ENCODE measurements at places on chromosomes 16 and 17.

DNA sequence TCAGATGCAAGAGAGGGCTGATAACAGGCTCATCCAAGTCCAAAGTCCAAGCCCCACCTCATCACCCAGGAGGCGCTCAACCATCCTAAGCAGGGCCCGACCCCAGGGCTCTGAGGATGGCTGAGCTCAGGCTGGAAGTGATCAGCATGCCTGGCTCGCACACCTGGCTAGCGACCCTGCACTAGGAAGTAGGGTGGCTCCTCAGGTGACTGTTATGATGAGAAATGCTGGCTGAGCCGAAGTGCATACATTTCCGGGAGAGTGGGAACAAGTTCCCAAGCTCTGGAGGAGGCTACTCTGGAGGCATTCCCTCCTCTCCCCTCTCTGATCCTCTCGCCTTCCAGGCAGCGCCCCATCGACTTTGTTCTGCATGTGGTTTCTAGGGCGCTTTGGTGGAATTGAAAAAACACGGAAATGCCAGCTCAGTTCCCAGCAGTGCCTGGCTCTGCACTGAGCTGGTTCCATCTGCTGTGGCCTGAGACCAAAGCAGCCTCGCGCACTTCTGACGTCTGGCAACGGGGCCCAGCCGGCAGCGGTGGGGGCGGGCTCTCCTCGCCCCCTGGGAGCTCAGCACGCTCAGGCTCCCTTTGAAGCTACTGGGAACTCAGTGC lies 130.3 kb downstream of the IRF8 start:
- no peak for DNase-seq

DNA sequence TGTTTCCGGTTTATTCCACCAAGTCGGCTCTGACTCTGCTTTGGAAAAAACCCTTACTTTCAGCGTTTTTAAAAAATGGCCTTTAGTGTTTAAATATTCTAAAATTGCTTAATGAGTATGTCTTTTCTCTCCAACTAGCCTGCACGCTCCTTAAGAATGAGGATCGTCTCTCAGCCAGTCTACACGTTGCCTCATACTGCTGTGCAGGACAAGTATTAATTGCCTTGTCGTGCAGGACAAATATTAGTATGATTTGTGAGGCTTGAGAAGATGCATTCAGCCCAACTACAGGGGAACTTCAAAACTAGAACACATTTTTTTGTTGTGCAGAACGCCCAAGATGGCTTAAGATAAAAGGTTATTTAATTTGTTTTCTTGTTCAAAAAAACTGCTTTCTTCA lies 61.2 kb downstream of the MARCHF10 start:
- DNase-seq = no peak

GRCh38 chr17:32123782-32124181 lies 18.5 kb upstream of the RHOT1 start:
- no peak for DNase-seq

- no peak for DNase-seq
Measured at GRCh38 chr17:48113201-48113676, 5.7 kb downstream of the SNX11 start.

GRCh38 chr17:43745541-43745940 lies 13.1 kb downstream of the SOST start:
- no peak for DNase-seq

- no peak for DNase-seq
Measured at GRCh38 chr16:4179020-4179419, 62.8 kb upstream of the ADCY9 start.

DNA sequence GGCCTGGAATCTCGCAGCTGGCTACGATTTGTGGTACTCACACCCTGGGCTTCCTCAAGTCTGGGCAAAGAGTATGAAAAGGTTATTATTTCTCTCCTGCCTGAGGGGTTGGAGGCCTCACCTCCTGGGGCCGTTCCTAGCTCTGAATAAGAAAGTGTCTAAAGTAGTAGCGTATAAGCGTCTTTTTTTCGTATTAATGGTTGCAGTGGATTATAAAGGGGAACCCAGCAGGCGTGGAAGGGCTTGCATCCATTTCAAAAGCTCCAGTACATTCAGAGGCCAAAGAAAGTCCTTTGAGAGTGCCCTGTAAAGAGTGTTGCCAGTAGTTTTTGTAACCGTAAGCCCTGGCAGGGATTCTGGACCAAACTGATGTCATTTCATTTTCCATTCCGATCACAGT lies 72.2 kb upstream of the MPHOSPH6 start:
- no peak for DNase-seq

DNA sequence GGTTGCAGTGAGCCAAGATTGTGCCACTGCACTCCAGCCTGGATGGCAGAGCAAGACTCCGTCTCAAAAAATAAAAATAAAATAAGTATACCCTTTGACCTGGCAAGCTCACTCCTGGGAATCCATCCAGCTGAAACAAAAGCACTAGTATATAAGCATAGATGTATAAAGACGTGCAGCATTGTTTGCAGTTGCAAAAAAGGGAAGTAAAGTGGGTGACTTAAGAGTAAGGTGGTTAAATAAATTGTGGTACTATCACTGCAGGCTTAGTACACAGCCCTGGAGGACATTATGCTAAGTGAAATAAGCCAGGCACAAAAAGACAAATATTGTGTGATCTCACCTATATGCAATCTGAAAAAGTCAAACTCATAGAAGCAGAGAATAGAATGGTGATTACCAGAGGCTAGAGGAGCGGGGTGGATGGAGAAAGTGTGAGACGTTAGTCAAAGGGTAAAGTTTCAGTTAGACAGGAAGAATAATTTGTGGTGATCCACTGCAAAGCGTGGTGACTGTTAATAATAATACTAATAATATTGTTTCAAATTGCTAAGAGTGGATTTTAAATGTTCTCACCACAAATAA lies 113.0 kb downstream of the MYO1D start:
- no peak for DNase-seq

GRCh38 chr17:3004150-3004801 lies 59.1 kb downstream of the OR1D5 start:
- peak; percentile 67 for DNase-seq

DNA sequence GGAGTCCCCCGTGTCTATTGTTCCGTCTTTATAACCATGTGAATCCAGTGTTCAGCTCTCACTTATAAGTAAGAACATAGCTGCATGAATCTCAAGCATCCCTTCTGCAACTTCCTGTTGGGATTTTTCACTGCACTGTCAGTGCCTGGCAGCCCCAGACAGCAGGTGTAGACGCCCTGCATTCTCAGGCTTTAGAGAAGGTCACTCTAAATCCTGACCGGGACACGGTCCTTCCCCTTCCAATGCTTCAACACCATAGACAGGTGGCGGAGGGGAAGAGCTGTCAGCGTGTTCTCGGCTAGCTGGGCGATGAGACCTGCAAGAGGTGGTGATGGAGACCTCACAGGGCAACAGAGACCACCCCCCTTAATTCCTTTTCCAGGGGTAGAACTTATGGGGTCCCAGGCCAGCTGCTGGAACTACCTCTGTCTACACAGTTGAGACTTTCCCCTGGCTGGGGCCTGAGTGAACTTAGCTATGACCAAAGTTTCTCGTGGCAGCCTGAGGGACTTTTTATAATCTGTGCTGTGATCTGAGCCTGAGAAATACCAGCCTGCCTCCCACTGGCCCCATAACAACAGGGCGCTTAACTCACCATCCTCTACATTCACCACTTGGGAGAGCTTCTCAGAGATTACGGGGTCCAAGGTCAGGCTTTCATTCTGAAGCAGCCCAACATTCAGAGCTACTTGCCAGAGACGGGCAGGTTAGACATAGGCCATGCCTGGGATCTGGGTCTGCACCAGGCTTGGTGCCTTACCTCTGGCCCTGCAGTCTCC lies 143.2 kb upstream of the TNRC6C start:
- DNase-seq = no peak

DNA sequence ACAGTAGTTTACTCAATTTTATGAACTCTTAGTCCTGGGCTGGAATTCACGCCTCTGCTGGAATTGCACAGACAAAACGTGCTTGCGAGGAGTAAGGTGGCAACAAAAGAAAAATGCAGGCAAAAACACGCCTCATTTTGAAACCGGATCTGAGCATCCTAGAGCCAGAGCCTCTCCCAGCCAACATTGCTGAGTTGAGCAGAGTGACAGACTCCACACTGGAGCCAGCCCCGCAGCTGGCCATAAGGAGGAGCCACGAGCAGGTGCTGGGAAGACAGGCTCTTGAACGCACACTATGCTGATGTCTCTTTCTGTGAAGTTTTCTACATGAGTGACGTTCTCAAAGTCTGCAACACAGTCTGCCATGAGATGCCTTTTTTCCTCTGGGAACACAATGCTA lies 14.6 kb upstream of the HSBP1 start:
- DNase-seq = no peak

DNA sequence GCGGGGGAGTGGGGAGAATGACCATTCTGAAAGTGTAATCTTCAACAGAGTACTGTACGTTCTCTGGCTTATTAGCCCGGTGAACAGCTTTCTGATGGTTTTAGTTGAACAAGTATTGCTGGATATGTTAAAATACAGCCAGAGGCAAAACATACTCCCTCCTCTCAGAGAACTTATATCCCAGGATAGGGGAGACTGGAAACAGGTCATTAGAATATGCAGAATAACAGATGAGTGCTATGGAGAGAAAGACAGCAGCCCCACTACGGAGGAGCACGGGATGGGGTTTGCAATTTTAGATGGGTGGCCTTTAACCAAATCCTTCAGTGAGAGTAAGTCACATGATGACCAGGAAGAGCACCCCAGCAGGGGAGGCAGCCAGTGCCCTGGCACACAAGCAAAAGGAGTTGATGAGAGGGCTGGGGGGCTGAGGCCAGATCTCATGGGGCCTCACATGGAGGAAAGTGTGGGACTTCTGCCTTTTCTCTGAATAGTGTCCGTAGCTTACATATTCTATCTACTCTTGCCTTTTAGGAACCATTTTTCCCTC lies 43.1 kb upstream of the SEC14L1 start:
- DNase-seq = no peak

- no peak for DNase-seq
Measured at GRCh38 chr16:88868974-88869672, 2.7 kb upstream of the PABPN1L start.

- DNase-seq = no peak
Measured at GRCh38 chr16:68707340-68708152, 29.5 kb upstream of the CDH1 start.

DNA sequence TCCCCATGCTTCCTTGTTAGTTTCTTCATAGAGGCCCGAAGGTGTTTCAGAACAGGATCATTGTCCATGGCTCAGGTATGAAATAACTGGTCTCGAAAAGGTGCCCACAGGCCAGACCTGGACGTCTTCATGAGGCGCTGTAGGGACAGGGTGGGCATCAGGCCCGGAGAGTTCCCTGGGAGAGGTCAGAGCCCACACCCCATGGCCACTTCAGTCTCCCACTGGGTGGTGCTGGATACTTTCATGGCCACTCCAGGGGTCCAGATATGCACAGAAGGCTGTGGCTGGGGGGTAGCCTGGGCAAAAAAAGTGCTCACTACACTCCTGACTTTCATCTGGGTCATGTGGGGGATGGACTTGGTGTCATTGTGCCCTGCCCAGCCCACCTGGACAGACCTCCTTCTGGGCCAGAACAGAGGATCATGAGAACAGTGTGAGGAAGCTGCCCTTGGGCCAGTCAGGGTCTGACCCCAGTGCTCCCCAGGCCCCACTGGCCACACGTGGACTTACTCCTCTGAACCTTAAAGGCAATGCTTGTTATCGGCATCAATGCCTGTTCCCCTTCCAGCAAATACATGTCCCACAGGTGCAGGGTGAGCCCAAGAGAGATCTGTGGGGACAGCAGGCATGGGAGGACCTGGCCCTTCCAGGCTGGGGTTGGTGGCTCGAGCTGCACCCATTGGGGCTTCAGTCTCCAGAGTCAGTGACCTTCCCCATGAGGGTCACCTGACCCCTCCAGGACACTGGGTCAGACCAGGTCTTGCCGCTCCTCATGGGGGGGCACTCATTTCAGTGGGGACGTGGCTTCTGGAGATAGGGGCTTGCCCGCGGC lies 36.9 kb downstream of the LGALS9 start:
- DNase-seq = no peak

DNA sequence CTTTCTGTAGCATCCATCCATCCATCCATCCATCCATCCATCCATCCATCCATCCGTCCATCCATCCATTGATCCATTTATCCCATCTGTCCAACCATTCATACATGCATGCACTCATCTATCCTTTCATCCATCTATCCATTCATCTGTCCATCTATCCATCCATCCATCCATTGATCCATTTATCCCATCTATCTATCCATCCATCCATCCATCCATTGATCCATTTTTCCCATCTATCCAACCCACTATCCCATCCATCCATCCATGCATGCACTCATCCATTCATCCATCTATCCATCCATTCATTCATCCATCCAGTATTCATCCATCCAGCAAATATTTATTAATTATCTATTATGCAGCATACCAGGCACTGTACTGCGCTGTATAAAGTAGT lies 34.8 kb downstream of the IRX5 start:
- DNase-seq = no peak

GRCh38 chr17:32747856-32748255 lies 129.1 kb downstream of the MYO1D start:
- no peak for DNase-seq

- DNase-seq = no peak
Measured at GRCh38 chr17:81741594-81742452, 29.7 kb downstream of the SLC25A10 start.

- DNase-seq = no peak
Measured at GRCh38 chr16:68356919-68357286, 46.1 kb downstream of the PRMT7 start.

DNA sequence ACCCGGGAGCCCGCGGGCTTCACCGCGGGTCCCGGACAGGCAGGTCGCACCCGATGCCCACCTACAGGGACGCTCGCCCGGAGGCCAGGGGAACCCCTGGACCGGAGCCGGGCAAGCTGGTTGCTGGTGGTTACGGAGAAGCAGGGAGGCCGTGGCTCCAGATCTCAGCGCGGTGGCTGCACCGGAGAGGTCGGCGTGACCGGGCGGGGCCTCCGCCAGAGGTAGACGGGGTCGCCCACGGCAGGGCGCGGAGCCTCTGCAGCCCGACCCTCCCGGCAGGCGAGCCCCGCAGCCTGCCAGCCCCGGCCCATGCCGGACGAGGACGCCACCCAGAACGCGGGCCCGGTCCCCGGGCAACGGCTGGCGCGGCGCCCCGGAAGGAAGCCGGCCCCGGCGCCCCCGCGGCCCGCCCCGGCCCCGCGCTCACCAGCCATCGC lies 341 bp downstream of the PCYT2 start:
- DNase-seq = peak; percentile 46

DNA sequence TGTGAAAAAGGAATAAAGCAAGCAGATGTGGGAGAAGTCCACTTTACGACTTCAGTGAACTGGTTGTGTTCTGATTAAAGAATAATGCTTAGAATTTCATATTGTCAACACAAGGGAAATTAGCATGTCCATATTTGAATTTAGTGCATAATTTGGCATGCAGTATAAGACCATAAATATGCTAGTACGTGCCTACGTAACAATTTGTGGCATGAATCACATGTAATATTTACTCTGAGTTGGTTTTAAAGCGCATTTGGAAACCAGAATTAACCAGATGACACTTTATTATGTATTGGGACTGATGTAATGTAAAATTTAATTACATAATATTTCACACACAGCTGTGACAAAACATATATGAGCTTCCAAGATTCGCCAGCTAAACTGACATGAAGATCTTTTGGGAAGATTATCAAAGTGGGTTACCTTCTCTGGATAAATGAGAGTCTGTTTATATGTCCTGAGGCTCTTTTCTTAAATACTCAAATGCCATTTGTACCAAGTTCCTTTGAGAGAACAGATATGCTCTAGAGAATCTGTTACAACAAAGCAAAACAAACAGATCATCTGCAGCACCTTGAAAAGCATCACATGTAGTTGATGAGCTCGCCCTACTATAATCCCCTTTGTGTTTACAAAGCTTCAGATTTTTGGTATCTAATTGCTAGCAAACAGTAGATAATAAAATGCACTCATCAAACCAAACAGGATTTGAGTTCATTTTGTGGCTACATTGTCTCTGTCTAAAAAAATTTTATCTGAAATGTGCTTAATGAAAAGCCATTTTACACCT lies 1468.6 kb downstream of the CDH11 start:
- no peak for DNase-seq
